ENCODE measurements at places on chromosomes 6 and 20. TPM values are rescaled to one million over a fixed set of nuclear protein-coding genes. Genes with fewer than 3 reads are reported as not detected.

FBXO30 gene
- total RNA-seq: 17.8 TPM

PROKR2 gene
- not detected for total RNA-seq

SLC35F1 gene
- total RNA-seq: 0.32 TPM

RAET1E gene
- total RNA-seq: 3.1 TPM

DOK5 gene
- 25.5 TPM for total RNA-seq

CHRNA4 gene
- 0.24 TPM for total RNA-seq

KCNK16 gene
- total RNA-seq: not detected

PREX1 gene
- 6.5 TPM for total RNA-seq

OVOL2 gene
- not detected for total RNA-seq

TINAG gene
- 0.27 TPM for total RNA-seq

KHDRBS2 gene
- total RNA-seq: 0.15 TPM

LINC00237 gene
- not detected for total RNA-seq

POU5F1 gene
- total RNA-seq: 0.22 TPM
